KBM-7 (cell line): ENCODE measurements at places on chromosomes 7 and 10.
A peak's percentile ranks its signal among the peaks of the same experiment; 100 is the strongest.

DNA sequence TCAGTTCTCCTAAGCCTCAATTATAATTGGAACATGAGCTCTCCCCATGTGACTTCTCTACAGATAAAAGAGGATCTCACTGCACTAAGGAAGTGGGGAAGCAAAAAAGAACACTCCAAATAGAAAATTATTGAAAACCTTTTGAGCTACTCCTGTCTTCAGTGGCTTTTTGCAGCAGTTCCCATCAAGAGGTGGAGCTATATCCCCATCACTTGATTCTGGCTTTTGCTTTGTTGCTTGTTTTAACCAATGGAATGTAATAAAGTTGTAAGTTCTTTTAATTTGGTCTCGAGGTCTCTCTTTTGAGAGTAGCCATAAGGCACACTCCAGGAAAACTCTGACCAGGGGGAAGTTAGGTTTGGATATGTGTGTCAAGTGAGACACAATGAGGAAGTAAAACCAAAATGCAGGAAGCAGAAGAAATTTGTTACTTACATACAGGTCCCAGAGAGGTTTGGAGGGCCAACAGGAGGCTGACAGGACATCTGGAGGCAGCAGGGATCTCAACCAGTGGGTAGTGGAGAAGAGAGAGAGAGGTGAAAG is 569.4 kb downstream of the HTR7 start:
- DNase-seq = no peak

- no peak for DNase-seq
Measured at GRCh38 chr7:108735814-108736213, 166.1 kb downstream of the DNAJB9 start.

- DNase-seq = peak; percentile 95
Measured at GRCh38 chr10:17428351-17429097, 25.9 kb downstream of the ST8SIA6 start.

DNA sequence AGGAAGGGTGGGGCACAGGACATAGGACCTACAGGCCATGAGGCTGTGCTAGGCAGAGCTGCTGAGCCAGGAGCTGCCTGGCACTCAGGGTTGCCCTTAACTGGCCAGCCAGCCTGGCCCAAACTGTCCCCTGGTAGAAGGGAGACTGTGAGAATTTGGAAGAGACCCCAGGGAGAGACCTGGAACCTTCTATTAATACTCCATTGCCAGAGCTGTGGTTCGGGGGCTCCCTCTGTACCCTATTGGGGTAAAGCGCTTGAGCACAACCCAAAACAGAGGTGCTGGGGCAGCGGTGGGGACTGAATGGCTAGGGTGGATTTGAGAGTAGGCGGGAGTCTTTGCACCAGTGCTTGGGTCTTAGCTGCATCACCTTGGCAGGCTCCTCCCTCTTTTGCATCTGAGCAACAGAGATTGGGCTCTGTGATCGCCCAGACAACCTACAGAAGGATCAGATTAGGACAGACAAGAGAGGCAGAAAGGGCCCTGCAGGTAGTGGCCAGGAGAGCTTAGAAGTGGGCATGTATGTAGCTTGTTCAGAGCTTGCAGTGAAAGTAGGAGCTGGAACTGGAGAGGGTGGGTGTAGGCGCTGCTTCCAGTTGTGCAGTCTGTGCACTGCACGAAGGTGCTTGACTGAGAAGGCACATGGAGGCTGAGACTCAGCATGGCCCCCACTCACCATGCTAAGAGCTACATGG is 53.3 kb downstream of the ADCYAP1R1 start:
- no peak for DNase-seq

- DNase-seq = no peak
Measured at GRCh38 chr10:24207781-24208611, 942 bp upstream of the KIAA1217 start.

DNA sequence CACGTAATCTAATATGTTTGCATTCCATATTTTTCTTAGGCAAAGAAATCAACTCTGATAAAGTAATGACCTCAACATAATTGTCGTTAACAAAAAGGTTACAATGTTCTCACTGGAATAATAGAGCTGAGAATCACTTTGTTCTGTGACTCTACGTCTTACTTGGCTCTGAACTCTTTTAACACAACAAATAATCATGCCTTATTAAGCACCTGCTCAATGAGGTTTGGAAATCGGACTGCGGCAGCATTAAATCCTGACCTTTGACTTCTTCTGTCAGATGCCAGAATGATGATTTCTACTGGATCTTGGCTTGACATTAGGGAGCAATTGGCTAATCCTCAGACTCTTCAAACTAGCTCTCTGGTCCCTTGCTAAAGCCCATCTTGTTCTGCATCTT is 233.6 kb downstream of the SEMA3D start:
- DNase-seq = no peak

GRCh38 chr7:30787486-30787885 is 16.3 kb downstream of the MINDY4 start:
- peak; percentile 20 for DNase-seq

GRCh38 chr7:142001163-142001874 is 5.6 kb downstream of the MGAM start:
- DNase-seq = no peak

- DNase-seq = no peak
Measured at GRCh38 chr10:79180414-79181221, 111.9 kb downstream of the ZMIZ1 start.

- no peak for DNase-seq
Measured at GRCh38 chr7:91789558-91789957, 90.9 kb downstream of the MTERF1 start.

- no peak for DNase-seq
Measured at GRCh38 chr10:14278533-14278932, 52.2 kb downstream of the FRMD4A start.

DNA sequence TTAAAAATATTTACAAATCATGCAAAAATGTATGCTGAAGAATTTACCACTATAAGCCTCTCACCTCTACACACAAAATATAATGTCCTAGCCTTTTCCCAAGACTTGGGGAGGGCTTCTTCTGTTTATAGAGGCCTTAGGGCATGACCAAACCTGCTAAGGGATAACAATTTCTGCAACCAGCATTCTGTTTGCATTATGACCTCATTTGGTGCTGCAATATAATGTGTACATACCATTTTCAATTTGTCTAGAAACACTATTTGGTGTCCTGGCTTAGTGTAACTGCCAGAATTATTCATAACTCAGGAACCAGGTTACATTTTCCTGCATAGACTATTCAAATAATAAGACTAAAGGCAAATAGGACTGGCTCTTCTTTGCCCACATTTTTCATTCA is 446.6 kb upstream of the SORCS1 start:
- no peak for DNase-seq

GRCh38 chr10:48390558-48390871 is 84.0 kb downstream of the MAPK8 start:
- no peak for DNase-seq

DNA sequence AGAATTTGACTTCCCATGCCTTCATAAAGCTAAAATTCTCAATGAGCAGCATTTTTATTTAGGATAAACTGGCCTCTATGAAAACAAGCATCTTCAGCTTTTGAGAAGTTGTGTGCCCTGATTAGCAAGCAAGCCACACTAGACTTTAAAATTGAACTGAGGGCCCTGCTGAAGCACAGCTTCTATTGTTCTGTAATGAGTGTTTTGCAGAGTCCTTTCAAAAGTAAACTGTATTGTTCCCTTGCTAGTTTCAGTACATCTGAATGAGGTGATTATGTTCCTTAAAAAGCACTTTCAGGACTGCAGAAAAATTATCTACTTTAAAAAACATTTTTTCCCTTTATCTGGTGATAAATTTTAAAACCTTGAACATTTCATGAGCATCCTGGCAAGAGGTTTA is 113.3 kb upstream of the PRPS1L1 start:
- no peak for DNase-seq

- no peak for DNase-seq
Measured at GRCh38 chr10:131275691-131276090, 35.8 kb downstream of the TCERG1L start.

DNA sequence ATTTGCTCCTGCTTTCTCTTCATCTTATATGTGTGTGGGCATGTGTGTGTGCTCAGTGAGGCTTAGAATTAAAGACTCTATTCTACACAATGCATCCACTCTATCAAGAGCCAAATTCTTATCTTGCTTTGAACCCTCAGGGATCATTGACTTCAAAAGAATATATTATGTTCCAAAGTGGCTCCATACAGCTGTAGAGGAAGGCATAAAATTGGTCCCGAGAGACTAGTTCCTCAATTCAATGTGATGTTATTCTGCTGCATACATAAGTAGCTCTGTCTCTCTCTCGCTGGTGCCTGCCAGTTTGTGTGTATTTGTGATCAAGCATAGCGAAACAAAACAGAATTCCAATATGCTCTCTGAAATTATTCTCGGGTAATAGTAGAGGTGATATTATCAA is 997.9 kb upstream of the POT1 start:
- no peak for DNase-seq

DNA sequence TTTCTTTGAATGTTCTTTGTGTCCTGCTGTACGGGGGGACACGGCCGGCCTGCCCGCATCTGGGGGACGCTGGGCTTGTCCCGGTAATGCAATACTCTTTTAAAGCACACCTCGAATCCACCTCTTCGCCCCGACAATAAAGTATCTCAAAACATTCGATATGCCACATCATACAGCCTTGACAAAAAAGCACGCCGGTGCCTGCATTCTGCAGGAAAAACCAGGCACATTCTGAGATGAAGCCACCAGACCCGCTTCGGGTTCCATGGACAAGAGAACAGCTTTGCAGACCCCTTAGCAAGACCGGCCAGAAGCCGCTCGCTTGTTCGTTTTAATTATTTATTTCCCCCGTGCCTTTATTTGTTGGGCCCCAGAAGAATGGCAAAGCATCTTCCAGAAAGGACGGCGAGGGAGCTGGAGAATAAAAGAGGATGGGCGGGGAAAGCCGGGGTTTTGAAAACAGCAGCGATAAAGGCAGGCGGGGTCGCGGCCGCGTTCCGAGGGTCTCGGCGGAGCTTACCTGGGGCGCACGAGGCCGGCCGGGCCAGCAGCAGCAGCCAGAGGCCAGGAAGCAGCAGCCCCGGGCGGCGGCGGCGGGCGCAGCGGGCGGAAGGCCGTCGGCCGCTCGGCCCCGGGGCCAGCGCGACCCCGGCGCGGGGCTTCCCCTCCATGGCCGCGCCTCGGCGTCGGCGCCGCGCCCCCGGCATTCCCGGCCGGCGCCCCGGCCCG is 462 bp downstream of the KIAA1549 start:
- peak; percentile 44 for DNase-seq

- no peak for DNase-seq
Measured at GRCh38 chr10:120162471-120162870, 269.9 kb downstream of the SEC23IP start.

GRCh38 chr7:111103678-111104274 is 12.8 kb downstream of the LRRN3 start:
- no peak for DNase-seq

DNA sequence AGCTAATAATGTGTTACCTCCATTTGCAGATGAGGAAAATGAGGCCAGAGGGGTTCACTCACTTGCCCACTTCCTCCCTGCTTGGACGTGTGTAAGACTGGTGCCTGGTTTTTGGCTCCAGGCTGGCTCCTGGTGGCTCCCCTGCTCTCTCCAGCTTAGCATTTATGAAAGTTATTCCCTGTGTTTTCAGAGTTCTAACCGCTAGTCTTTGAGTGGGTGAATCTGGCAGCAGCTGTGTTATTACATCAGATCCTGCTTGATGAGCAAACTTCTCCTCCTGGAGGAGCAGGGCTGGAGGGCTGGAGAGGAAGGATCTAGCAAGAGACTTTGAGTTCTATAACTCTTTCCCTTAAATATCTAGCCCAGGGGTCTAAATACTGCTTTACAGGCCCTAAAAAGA is 80.9 kb upstream of the AGBL3 start:
- DNase-seq = no peak
